ENCODE measurements at places on chromosomes 7 and 10.

DNA sequence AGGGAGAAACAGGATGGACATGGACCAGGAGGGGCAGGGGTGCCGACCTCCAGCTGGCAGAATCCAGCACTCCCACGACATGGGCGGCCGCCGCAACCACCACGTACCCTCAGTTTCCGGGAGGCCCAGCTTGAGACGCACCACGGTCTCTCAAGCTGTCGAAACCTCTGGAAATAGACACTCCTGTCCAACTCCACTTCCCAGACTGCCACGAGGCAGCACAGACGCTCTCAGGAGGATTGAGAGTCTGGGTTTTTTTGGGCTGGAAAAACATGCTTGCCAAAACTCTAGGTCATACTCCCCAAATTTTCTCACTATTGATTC is 37.9 kb upstream of the PDGFA start:
- no peak for DNase-seq

GRCh38 chr10:104413528-104413927 is 59.9 kb downstream of the CFAP58 start:
- DNase-seq, result no peak

DNA sequence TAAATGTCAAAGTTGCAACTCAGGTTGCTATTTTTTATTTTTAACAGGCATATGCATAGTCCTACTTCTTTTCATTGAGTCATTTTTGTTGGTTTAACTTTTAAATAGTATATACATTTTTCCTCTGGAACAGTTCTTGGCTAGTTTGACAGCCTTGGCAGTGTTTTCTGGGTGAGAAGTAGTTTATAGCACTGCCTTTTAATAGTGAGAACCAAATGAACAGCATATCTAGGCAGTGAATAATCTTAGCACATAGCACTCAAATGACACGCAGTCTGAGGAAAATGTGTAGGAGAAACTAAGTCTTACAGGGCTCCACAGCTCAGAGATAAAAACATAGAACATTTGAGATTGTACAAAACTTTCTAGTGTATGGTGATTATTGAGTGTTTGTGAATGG is 265.5 kb upstream of the POT1 start:
- no peak for DNase-seq

- no peak for DNase-seq
These were observed 8.8 kb upstream of the ZCCHC24 start for GRCh38 chr10:79454259-79454658.

DNA sequence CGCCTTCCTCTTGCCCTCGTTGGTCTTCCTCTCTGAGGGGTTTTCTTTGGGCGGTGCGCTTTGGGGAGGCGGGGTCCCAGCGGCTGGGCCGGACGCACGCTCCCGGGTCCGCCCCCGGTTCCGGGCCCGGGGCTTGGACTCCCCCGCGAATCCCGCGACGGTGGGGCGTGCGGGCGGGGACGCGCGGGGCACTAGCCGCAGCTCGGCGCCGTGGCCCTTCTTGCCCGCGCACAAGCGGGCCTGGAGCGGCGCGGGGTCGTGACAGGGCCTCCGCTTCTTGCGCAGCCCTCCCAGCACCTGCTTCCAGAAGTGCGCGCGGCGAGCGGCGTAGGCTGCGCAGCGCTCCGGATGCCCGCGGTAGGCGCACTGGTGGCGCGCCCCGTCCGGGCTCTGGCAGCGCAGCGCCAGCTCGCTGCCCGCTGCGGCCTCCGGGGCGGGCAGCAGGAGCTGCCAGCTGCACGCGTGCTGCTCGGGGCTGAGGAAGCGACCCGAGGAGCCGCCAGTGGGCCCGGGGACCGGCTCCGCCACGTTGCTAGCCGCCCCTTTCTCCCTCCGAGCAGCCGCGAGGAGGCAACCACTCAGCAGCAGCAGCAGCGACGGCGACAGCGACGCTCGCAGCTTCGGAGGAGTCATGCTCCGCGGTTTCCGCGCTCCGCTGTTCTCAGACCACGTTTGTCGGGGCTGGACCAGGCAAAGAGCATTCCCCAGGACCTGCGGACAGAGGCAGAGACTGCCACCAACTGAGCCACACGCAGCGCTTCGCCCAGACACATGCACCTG is 759 bp downstream of the FGFBP3 start:
- peak; percentile 43 for DNase-seq

DNA sequence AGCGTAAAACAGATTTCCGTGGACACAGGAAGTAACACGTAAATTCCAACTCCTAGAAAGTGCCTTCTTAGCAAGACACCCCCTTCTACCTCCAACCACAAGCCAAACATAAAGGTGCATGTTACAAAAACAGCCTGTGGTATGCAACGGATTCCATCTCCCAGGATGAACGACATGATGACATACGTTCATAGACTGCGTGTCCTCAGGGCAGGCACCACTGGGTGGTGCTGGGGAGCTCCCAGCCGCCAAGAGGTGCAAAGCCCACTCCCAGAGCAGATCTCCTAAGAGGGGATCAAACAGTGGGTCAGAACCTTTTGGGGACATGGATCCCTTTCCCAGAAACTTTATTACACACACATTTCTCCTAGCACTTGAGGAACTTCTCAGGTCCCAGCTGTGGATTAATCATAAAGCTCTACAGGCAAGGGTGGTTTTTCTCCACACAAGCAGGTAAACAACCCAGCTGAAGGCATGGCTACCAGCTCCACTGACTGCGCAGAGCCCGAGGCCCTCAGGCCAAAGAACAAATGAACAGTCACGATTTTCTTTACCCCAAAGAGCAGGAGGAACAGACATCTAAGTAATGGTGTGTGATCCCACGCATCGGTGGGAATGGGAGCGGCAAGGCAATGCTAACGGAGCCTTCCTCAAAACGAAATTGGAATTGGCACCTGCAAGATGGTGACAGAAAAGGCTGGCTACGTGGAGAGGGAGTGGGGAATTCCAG is 13.8 kb downstream of the PSAP start:
- no peak for DNase-seq
